Kidney (tissue), 22 donors: ENCODE measurements at places on chromosomes 12 and 14. TPM values are rescaled to one million over a fixed set of nuclear protein-coding genes. Genes with fewer than 3 reads are reported as not detected.

- no peaks in the 10 kb centered on the region for H3K36me3 ChIP-seq
- H3K4me1 ChIP-seq: peaks cover 4% of the 10 kb centered on the region
- no peaks in the 10 kb centered on the region for H3K27me3 ChIP-seq
- no peak for DNase-seq
- H3K27ac ChIP-seq: no peak overlapping the region
- no peak overlapping the region for H3K4me3 ChIP-seq
These were observed 2.4 kb downstream of the PRKD1 start for GRCh38 chr14:29925101-29925722.

DNA sequence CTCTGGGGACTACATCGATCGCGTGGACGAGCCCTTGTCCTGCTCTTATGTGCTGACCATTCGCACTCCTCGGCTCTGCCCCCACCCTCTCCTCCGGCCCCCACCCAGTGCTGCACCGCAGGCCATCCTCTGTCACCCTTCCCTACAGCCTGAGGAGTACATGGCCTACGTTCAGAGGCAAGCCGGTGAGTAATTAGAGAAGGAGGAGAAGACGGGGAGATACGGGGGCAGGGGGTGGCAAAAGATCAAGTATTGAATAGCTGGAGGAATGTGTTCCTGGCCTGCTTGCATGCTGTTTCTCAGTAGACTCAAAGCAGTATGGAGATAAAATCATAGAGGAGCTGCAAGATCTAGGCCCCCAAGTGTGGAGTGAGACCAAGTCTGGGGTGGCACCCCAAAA lies 21.9 kb downstream of the OS9 start:
- no peak for DNase-seq
- no peaks in the 10 kb centered on the region for H3K27me3 ChIP-seq
- H3K4me1 ChIP-seq: no peaks in the 10 kb centered on the region
- H3K4me3 ChIP-seq: no peak overlapping the region

The BCL11B gene
- polyA plus RNA-seq: 0.13 TPM

The DPPA3 gene
- polyA plus RNA-seq: not detected

The NOS1 gene
- 1.3 TPM for polyA plus RNA-seq

- no peak overlapping the region for H3K4me3 ChIP-seq
- DNase-seq: no peak
- no peaks in the 10 kb centered on the region for H3K4me1 ChIP-seq
These were observed 75.9 kb downstream of the CHST11 start for GRCh38 chr12:104532636-104533035.

GRCh38 chr12:11324426-11324825 lies 14.2 kb upstream of the PRB4 start:
- DNase-seq: no peak
- no peak overlapping the region for H3K27ac ChIP-seq
- no peak overlapping the region for H3K4me3 ChIP-seq

- DNase-seq: no peak
- no peak overlapping the region for H3K4me3 ChIP-seq
- H3K27ac ChIP-seq: no peak overlapping the region
- H3K27me3 ChIP-seq: no peaks in the 10 kb centered on the region
These were observed 230.5 kb downstream of the AEBP2 start for GRCh38 chr12:19669793-19670192.

The INHBC gene
- not detected for polyA plus RNA-seq

DNA sequence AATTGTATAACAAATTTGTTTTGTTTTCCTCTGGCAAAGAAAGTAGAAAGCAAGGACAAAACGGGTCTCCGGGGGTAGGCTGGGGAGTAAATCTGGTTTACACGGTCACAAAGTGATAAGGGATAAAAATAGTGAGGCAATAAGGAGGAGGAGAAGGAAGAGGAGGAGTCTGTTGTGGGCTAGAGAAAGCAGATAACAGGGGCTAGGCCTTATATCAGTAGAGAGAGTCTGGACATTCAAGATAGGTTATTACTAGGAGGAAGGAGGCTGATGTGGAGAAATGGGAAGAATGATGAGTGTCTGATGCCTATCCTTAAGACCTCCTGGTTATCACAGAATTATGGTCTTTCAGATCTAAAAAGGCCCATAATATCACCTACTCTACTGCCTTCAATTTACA lies 83.2 kb upstream of the SSTR1 start:
- H3K27me3 ChIP-seq: no peaks in the 10 kb centered on the region
- no peaks in the 10 kb centered on the region for H3K4me1 ChIP-seq
- H3K36me3 ChIP-seq: no peaks in the 10 kb centered on the region
- no peak overlapping the region for H3K27ac ChIP-seq

DNA sequence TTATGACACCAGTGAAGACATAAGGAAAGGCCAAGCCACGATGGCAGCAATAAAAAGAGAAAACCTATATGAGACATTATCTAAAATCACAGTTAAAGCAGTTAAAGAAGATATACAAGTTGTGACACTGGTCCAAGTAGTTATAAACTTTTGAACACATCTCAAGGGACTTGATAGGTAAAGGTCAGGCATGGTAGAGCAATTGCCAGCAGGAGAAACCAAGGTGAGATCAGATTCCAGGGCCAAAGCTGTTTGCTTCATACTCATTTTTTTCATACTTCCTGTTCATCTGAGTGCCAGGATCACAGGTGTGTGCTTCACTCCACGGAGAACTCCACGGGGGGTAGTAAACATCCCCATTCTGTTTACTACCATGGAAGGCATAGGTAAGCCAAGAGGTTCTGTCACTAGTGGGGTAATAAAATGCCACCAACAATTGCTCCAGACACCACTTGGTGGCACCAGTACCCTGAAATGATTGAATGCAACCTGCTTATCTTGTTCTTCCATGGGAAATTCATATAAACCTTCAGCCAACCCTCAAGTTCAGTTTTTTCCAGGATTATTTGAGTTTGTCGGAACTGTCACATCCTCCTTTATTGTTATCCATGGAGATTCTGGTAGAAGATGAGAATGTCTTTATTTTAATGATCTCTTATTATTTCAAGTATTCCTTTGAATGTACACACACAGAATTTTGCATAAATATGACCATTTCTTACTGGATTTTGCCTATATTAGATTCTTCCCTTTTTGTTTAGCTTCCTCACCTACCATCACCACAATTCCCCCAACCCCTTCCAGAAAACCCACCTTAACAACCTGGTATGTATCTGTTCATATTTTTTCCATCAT lies 59.2 kb upstream of the TSPAN8 start:
- DNase-seq: no peak
- H3K4me3 ChIP-seq: no peak overlapping the region
- H3K36me3 ChIP-seq: no peaks in the 10 kb centered on the region
- no peaks in the 10 kb centered on the region for H3K4me1 ChIP-seq
- no peak overlapping the region for H3K27ac ChIP-seq

GRCh38 chr12:3542911-3543310 lies 51.9 kb downstream of the PRMT8 start:
- H3K27ac ChIP-seq: no peak overlapping the region
- no peak overlapping the region for H3K4me3 ChIP-seq
- no peaks in the 10 kb centered on the region for H3K27me3 ChIP-seq
- no peaks in the 10 kb centered on the region for H3K4me1 ChIP-seq
- no peak for DNase-seq

The MTRFR gene
- 12.8 TPM for polyA plus RNA-seq

DNA sequence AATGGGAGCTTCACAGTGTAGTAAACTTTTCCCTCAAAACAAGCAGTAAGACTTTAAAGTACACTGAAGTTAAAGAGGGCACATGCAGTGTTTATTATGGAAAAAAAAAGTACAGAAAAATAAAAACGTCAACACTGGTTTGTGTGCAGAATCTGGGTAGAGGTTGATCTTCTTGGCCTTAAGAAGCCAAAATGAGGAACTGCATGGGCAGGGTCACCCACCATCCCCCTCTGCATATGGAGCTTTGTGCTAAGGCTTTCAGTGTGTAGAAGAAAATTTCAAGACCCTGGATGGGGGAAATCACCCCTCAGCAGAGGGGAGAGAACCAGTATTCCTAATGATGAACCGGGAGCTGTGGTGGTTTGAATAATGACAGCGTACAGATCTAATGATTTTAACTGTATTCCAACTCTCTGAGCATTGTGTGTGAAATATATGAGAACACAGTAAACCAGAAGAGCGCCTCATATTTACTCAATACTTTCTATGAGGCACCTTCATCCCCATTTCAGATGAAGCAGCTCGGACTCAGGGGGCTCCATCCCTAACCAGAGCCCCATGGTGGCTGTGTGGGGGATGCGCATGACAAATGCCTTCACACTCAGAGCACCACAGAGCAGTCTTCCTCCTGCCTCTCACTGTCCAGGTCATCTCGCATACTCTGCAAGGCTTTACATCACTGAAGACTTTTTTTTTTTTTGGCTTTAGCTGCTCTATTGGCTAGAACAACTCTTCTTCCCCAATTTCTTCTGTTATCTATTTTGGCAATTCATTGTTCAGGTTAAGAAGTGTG lies 33.4 kb downstream of the ACADS start:
- peaks cover 10% of the 10 kb centered on the region for H3K36me3 ChIP-seq
- no peaks in the 10 kb centered on the region for H3K27me3 ChIP-seq
- DNase-seq: no peak
- H3K4me1 ChIP-seq: no peaks in the 10 kb centered on the region
- H3K27ac ChIP-seq: no peak overlapping the region
- H3K4me3 ChIP-seq: no peak overlapping the region

DNA sequence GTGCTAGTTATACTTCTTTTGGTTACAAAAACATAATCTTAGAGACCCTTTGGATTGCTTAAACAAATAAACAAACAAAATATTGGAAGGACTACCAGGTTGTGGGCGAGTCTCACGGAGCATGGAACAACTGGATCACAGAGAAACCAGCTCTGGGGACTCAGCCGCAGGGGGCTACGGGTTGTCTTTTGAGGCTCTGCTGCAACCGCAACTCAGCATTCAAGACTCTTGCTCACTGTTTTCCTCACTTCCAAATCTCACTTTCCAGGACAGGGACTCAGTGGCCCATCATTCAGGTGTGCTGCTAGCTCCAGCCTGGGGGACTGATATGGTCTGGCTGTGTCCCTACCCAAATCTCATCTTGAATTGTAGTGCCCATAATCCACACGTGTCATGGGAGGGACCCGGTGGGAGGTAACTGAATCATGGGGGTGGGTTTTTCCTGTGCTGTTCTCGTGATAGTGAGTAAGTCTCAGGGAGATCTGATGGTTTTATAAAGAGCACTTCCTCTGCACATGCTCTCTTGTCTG lies 14.0 kb upstream of the SERPINA4 start:
- no peak overlapping the region for H3K27ac ChIP-seq
- no peaks in the 10 kb centered on the region for H3K27me3 ChIP-seq
- H3K36me3 ChIP-seq: no peaks in the 10 kb centered on the region
- H3K4me3 ChIP-seq: no peak overlapping the region
- no peaks in the 10 kb centered on the region for H3K4me1 ChIP-seq

The ZNF140 gene
- polyA plus RNA-seq: 14.1 TPM

DNA sequence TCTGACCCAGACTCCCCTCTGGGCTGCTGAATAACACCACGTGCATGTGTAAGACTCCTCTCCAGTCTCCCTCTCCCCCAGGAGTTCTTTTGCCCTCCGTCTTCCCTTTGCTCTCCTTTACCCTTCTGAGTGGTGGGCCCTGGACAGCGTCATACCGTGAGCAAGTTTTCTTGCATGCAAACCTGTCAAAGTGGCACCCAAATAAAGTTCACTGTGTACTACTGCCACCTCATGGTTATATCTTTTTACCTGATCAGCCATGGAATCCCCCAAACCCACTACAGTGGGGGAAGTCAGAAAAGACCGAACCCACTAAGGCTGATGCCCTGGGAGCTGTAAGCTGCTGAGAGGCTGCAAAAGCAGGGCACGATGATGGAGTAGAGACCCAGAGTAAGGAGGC lies 131.1 kb upstream of the VRK1 start:
- H3K4me1 ChIP-seq: no peaks in the 10 kb centered on the region
- H3K4me3 ChIP-seq: no peak overlapping the region
- no peak for DNase-seq
- H3K27ac ChIP-seq: no peak overlapping the region

- no peaks in the 10 kb centered on the region for H3K27me3 ChIP-seq
- no peaks in the 10 kb centered on the region for H3K36me3 ChIP-seq
- H3K27ac ChIP-seq: no peak overlapping the region
- H3K4me1 ChIP-seq: no peaks in the 10 kb centered on the region
These were observed 155.6 kb downstream of the PAX9 start for GRCh38 chr14:36817071-36817930.

The MMP19 gene
- polyA plus RNA-seq: 2.0 TPM

DNA sequence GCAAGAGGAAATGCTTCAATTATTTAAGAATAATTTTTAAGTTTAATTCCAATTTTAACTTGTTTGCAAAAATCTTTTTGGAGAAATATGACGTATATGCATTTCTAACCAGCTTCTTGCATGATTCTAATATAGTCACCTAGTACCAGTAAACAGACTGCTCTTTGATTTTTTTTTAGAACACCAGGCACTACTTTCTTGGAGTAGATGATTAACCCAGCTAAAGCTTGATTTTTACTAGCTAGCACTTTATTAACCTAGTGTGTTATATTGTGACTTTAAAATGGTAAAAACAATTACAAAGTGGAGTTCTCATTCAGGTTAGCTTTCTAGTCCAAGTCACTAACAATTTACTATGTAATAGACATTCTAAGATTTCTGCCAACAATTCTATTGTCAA lies 32.6 kb upstream of the FGD4 start:
- DNase-seq: peak; percentile 61
- H3K27ac ChIP-seq: no peak overlapping the region
- no peak overlapping the region for H3K4me3 ChIP-seq
- no peaks in the 10 kb centered on the region for H3K27me3 ChIP-seq

- H3K27me3 ChIP-seq: no peaks in the 10 kb centered on the region
- peaks cover 10% of the 10 kb centered on the region for H3K4me1 ChIP-seq
- H3K27ac ChIP-seq: no peak overlapping the region
- H3K36me3 ChIP-seq: no peaks in the 10 kb centered on the region
- DNase-seq: no peak
- peak overlapping the region; percentile 34 for H3K4me3 ChIP-seq
These were observed 669 bp upstream of the WSCD2 start for GRCh38 chr12:108128221-108129016.

GRCh38 chr12:75850721-75851462 lies 180.7 kb downstream of the PHLDA1 start:
- H3K27me3 ChIP-seq: no peaks in the 10 kb centered on the region
- no peaks in the 10 kb centered on the region for H3K36me3 ChIP-seq
- H3K27ac ChIP-seq: no peak overlapping the region
- H3K4me1 ChIP-seq: peaks cover 5% of the 10 kb centered on the region
